ENCODE measurements at places on chromosomes 2 and 18.

DNA sequence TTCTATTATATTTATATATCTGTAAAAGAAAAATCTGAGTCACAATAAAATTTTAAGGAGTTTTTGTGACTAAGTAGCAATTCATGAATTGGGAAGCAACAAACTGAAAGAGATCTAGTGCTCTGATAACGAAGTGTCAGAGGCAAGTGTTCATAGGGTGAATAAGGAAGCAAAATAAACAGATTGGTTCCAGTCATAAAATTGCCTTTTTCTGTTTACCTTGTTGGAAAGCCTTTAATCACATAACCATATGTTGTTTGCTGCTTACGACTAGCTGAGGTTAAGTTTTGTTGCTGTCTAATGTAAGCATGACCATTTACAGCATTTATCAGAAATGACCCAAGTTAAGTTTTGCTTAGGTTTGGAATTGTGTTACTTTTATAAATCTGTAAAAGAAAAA lies 358.9 kb downstream of the ARL6IP6 start:
- no peak for DNase-seq

- peak; percentile 40 for DNase-seq
Measured at GRCh38 chr2:241130316-241130715, 19.0 kb downstream of the PASK start.

GRCh38 chr18:25815659-25816058 lies 274.8 kb downstream of the SS18 start:
- no peak for DNase-seq

DNA sequence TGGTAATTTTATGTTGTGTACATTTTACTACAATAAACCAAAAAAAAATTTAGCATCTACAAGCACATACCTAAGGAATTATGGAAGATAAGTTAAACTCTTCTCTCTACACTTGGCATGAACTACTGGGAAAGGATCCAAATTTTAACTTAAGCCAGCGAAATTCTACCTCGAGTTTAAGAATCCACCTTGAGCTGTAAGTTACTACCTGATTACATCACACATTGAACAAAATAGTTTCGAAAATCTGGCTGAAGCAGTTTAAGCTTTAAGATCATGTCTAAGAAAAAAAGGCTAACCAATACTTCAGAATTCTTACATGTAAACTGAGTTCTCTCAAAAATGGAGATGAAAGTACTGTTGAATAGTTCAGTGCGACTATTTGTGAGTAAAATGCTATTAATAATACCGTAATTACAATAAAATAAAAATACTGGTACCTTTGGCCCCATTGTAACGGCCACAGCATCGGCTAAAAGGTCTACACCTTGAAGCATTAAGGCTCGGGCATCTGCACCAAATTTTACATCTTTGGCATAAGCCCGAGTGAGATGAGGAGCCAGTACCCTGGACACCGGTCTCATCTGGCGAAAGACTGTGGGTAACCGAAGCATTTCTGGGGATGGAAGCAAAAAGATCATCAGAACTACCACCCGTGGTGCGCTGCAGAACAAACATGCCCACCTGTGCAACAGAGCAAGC lies 1.3 kb downstream of the HSPD1 start:
- DNase-seq = no peak

DNA sequence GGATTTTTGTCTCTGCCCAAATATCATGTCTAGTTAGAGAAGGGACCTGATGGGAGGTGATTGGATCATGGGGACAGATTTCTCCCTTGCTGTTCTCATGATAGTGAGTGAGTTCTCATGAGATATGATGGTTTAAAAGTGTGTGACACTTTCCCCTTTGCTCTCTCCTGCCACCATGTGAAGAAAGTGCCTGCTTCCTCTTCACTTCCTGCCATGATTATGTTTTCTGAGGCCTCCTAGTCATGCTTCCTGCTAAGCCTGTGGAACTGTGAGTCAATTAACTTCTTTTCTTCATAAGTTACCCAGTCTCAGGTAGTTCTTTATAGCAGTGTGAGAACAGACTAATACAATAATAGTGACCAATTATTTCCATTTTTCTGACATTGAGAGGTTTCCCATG lies 167.3 kb upstream of the CYRIA start:
- no peak for DNase-seq

GRCh38 chr18:11826836-11827235 lies 24.4 kb upstream of the CHMP1B start:
- no peak for DNase-seq

GRCh38 chr2:160859096-160859495 lies 301.1 kb upstream of the TANK start:
- DNase-seq = no peak

DNA sequence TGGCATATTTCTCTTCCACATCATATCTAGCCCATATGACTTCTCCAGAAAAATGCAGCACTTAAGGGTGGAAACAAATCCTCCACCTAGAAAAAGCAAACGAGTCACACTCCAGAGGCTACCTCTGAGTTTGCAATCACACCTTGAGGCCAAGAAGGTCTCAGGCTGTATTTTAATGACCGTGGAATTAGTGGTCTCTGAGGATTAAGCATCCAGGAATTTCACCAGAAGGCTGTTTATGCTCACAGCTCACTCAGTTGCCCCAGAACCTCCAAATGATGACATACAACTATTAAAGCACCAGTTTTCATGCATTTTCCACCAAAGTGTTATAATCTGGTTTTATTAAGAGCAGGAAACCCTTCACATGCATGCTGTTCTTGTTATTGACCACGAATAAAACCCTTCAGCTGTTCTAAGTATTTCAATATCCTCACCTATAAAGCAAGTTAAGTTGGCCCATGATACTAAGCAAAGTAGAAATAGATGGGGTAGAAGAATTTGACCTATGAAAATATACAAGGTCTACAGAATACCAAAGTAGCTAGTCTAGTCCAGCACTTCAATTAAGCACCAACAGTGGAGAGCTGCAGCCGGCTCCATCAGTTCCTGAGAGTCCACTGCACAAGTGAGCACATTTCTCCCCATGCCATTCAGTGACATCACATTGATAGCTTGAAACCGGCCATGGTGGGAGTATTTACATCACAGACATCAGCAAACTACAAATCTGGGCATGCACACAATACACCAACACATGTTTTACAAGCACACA lies 39.5 kb upstream of the SLC14A1 start:
- DNase-seq = no peak

DNA sequence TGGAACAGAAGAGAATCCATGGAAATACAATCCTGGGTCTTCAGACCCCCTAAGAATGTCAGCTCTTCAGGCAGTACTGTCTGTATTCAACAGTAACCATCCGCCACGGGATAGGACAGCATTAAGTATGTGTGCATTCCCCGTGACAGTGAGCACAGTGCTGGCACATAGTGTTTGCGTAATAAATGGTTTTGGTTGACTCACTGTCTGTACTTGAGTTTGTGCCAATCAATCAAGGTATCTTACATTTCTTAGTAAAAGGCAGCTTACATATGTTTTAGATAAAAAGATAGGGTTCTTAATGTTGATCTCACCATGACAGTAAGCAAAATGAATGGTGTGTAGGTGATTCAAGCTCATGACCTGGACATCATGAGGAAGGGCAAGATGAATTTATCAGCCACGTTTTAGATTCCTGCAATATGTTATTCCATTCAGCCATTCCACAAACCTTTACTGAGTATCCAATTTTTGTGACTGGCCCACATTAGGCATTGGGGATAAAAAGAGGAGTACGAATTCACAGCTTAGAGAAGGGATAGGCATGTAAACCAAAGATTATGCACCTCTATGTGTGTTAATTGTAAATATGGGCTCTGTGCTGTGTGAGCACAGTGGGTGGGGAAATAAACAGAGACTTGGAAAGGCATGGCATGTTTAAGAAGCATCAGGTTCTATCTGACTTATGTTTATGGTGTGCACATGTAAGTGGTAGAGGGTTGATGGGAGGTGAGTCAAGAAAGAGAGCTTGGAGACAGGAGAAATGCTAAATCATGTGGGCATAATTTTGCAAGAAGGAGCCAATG lies 258.8 kb downstream of the SLC8A1 start:
- DNase-seq = no peak

DNA sequence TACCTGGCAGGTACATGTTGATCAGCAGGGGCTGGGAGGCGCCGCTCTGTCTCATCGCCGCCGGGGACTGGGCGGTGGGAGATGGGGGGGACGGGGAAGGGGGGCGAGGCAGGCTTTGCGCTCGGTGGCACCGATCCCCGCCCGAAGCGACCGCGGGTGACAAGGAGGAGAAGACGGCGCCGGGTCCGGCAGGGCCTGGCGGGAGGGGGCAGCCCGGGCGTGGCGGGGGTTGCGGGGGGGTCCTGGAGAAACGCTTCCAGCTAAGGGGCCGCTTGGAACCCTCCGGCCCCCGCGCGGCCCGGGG lies at the start of gene FEV:
Gene FEV (minus strand): TSS at position 164 of the 304 bp plus-strand sequence. CDS start 109 bp downstream, at position 55.
- no peak for DNase-seq

DNA sequence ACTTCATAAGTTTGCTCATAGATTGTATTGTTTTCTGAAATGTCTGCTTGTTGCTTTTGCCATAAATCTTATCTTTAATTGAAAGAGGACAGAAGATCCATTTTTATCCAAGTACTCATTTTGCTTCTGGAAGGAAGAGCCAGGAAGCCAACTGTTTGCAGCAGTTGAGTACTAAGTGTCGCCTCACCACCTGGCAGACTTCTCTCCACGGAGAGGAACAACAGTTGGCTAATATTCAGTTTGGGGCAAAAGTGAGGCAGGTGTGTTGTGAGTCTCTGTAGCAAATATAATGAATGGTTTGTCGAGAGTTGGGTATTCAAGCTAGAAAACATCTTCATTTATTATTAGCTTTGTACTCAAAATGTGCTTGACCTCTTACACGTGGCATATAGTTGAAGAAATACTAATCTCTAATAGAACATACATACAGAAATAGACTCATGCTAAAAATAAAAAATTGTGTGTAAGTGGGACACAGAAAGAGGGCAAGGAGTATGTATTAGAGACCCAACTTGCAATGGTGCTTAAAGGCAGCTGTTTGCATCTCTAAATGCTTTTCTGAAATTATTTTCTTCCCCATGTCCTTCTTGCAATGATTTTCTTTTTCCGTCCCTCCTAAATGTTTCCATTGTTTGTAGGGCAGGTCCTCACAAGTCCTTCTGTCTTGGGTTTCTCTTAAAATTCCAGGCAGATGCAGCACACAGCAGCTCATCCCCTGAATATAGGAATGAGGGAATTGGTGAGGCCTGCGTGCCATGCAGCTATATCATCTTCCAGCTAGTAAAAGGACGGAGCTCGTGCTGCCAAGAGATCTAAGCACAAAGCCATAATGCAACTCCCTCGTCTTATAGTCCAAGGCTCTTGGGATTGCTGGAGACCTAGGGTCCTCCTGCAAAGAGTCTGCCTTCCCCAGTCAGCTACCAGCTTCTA lies 44.8 kb upstream of the MAP3K20 start:
- no peak for DNase-seq

- peak; percentile 33 for DNase-seq
Measured at GRCh38 chr2:23940718-23941620, 706 bp downstream of the UBXN2A start.

GRCh38 chr2:41698678-41699422 lies 349.0 kb upstream of the PKDCC start:
- no peak for DNase-seq

DNA sequence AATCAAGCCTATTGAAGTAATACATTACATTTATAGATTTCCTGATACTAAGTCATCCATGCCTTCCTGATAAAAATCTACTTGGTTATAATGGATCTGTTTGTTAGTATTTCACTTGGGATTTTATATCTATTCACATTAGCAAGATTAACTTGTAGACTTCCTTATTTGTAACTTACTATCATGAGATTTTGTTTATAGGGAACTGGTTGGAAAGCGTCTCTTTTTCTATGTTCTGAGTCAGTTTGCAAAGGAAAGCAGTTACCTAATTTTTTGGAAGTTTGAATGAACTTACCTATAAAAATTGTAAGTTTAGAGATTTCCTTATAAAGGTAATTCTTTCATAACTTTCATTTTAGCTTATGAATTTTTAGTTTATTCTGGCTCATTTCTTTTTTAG lies 141.4 kb downstream of the SMAD7 start:
- DNase-seq = no peak

DNA sequence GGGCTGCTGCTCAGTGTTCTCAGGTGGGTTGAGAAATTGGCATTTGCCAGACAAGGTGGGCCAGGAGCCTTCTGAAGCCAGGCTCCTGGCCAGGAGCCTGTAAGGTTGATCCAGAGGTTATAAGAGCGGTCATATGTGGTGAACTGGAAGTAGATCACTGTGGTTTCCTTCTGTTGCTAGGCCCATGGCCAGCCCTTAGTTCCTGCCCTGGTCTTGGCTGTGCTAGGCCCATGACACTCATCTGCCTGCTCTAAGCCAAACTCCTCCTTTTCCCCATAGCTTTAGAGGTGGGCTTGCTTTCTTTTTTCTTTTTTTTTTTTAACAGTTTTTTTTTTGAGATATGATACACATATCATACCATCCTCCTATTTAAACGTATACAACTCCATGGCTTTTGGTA lies 5.0 kb upstream of the MGAT5 start:
- no peak for DNase-seq

DNA sequence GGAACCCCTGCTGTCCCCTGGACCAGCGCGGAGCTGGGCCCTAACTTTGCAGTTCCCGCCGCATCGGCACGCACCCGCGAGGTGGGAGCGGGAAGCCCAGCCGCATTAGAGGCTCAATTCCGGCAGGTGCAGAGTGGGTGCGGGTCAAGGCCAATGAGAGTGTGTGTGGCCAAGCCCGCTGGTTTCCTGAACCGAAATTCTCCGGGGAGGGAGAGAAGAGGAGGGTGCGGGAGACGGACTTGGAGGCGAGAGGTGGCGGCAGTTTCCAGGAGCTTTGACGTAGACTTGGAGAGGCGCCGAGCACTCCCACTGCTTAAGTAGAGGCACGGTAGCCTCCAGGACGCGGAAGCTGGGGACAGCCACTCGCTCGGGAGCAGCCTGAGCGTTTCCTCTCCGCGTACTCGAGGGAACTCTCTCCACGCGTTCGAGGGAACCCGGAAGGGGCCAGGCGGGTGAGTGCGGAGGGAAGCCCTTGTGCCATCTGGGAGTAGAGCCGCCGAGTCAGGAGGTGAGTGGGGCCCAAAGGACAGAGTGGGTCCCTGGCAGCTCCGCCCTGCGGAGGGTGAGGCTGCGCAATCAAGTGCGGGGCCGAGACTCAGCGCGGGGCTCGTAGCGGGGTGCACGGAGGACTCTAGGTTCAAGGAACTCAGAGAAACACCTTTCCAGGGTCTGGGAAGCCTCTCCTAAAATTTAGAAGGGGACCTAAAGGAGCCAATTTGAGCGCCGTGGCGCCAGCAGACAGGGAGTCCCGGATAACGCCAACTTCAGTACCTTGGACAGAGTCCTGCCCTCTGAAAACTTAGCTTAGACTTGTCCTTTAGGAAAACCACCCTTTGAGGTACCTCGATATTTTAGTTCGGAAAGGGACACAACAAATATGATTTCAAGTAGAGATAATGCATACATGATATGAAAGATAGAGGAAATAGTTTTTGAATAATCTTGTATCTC lies at the start of gene FAM237A:
Gene FAM237A (plus strand): TSS at position 413 of the 951 bp plus-strand sequence. CDS start 1,750 bp downstream, outside the sequence.
- no peak for DNase-seq

DNA sequence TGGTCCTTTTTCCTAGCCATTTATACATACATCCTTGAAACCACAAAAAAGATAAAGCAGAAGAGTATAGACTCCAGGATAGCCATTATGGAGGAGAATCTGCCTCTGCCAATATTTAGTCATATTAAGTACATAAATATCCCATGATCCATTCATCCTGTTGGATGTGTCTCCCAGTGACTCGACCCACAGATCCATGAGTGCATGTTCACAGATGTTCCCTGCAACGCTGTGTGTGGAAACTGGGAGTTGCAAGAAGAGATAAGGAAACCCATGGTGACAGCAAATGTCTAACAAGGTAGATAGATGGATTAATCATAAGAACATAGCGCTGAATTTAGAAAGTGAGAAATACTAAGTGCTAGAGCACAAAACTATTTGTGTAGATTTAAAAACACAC lies 34.5 kb downstream of the STK39 start:
- DNase-seq = no peak
